Hepatocyte (in vitro differentiated cells): ENCODE measurements at places on chromosomes 5 and 9. TPM values are rescaled to one million over a fixed set of nuclear protein-coding genes. Genes with fewer than 3 reads are reported as not detected.

DNA sequence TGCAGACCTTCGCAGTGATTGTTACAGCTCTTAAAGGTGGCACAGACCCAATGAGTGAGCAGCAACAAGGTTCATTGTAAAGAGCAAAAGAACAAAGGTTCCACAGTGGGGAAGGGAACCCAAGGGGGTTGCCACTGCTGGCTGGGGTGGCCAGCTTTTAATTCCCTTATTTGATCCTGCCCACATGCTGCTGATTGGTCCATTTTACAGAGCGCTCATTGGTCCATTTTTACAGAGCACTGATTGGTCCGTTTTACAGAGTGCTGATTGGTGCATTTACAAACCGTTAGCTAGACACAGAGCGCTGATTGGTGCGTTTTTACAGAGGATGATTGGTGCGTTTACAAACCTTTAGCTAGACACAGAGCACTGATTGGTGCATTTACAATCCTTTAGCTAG lies 360.6 kb upstream of the DAB2 start:
- no peaks in the 10 kb centered on the region for H3K4me1 ChIP-seq
- no peaks in the 10 kb centered on the region for H3K36me3 ChIP-seq
- no peak overlapping the region for H3K4me3 ChIP-seq
- DNase-seq: no peak
- H3K27ac ChIP-seq: no peak overlapping the region

GRCh38 chr9:38232895-38233294 lies 159.6 kb upstream of the ALDH1B1 start:
- no peaks in the 10 kb centered on the region for H3K27me3 ChIP-seq
- no peak overlapping the region for H3K4me3 ChIP-seq
- no peaks in the 10 kb centered on the region for H3K36me3 ChIP-seq
- DNase-seq: no peak
- no peaks in the 10 kb centered on the region for H3K4me1 ChIP-seq

Gene PCDHGA7
- total RNA-seq: 0.04 and 0.10 TPM in 2 replicates

Gene GIN1
- 4.7 and 7.4 TPM in 2 replicates for total RNA-seq

Gene TMC1
- total RNA-seq: 0.20 TPM in 1 of 2 replicates, not detected in the other

- H3K4me1 ChIP-seq: peaks cover 76% of the 10 kb centered on the region
- no peak for DNase-seq
- peak overlapping the region; percentile 81 for H3K27ac ChIP-seq
- H3K36me3 ChIP-seq: no peaks in the 10 kb centered on the region
- no peaks in the 10 kb centered on the region for H3K27me3 ChIP-seq
Observed at GRCh38 chr9:14909181-14909580, 1.0 kb downstream of the FREM1 start.

- H3K27ac ChIP-seq: no peak overlapping the region
- H3K36me3 ChIP-seq: no peaks in the 10 kb centered on the region
- no peak overlapping the region for H3K4me3 ChIP-seq
- H3K27me3 ChIP-seq: peaks cover 4% of the 10 kb centered on the region
Observed at GRCh38 chr5:170372971-170373370, 16.2 kb downstream of the KCNMB1 start.

- no peak for DNase-seq
- no peak overlapping the region for H3K4me3 ChIP-seq
- H3K27me3 ChIP-seq: no peaks in the 10 kb centered on the region
Observed at GRCh38 chr5:109027983-109028607, 280.4 kb downstream of the FER start.

Gene TMEM245
- total RNA-seq: 101 and 122 TPM in 2 replicates

DNA sequence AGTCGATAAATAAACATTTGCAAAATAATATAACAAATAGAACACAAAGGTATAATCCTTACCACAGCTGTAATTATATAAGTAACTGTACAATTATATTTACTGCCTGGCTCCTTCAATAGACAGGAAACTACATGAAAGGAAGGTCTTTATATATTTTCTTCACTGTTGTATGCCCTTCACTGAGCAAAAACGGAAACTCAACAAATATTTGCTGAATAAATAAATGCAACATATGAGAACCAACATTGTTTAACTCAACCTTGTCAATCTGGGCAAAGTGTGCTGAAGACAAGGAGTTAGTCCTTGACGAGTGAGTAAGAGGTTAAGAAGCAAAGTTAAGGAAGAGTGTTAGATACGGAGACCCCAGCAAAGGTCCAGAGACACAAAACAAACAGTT lies 22.6 kb downstream of the PSMD5 start:
- no peak for DNase-seq
- no peaks in the 10 kb centered on the region for H3K4me1 ChIP-seq
- H3K36me3 ChIP-seq: no peaks in the 10 kb centered on the region
- H3K27me3 ChIP-seq: no peaks in the 10 kb centered on the region
- no peak overlapping the region for H3K4me3 ChIP-seq
- H3K27ac ChIP-seq: no peak overlapping the region

- no peaks in the 10 kb centered on the region for H3K27me3 ChIP-seq
- no peaks in the 10 kb centered on the region for H3K4me1 ChIP-seq
- DNase-seq: no peak
- H3K36me3 ChIP-seq: no peaks in the 10 kb centered on the region
Observed at GRCh38 chr5:109844148-109844547, 154.4 kb downstream of the MAN2A1 start.

Gene DCAF12
- 34.8 and 43.3 TPM in 2 replicates for total RNA-seq

DNA sequence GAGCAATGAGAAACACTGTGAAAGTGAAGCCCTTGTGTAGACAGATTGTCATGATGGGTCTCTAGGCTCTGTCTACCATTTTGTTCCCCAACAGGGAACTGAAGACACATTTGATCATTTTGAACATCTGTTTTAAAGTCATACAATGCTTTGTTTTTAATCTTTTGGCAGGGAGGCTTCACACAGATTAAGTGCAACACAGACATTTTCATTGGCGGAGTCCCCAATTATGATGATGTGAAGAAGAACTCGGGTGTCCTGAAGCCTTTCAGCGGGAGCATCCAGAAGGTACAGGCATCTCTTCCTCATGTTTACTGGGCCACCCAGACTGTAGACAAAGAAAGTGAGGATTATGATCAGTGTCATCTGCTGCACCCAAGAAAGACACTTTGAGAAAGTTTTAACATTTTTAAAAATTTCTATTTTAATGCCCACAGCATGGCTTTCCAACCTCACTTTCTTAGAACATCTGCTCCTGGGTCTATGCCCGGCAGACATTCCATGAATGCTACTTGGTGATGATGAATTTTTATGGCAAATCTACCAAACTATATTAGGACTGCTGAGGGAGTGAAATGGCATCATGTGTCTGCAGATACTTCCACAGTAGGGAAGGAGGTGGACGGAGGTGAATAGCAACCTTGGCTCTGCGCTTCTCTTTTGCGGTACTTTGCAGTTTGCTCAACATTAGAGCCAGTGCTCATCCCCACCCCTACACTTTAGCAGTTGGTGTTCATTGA lies 121.3 kb downstream of the LIFR start:
- no peaks in the 10 kb centered on the region for H3K27me3 ChIP-seq
- DNase-seq: no peak
- no peak overlapping the region for H3K4me3 ChIP-seq
- H3K27ac ChIP-seq: no peak overlapping the region
- H3K36me3 ChIP-seq: no peaks in the 10 kb centered on the region

Gene ABO
- 3.4 and 4.8 TPM in 2 replicates for total RNA-seq

DNA sequence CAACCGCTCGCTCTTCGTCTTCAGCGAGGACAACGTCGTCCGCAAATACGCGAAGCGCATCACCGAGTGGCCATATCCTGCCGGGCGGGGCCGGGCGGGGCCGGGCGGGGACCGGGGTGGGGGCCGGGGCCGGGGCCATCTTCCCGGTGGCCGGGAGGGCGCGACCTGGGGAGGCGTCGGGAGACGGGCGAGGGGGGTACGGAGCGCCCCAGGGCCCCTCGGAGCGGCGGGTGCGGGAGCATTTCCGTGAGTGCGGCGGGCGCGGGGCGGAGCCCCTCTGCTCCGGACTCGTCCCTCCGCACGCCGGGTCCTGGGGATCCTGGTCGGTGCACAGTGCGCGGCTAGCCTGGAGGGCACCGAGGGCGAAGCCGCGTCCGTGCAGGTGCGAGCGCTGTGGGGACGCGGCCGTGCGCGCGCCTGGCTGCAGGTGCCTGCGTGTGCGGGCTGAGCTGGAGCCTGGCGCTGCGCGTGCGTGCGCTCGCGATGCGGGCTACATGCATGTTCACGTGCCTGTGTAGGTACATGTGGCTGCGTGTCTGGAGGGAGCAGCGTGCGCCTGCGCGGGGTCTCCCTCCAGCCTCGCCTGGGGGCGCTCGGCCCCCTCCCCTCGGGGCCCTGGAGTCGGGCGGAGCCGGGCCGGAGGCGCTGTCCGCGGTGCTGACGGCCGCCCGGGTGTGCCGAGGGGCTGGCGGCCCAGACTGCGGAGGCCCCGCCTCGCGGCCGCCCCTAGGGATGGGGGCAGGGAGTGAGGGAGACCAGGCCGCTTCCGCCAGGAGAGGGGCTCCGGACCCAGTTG lies 762 bp downstream of the CACNA1B start:
- peaks cover 32% of the 10 kb centered on the region for H3K27me3 ChIP-seq
- peak overlapping the region; percentile 16 for H3K4me3 ChIP-seq
- H3K36me3 ChIP-seq: no peaks in the 10 kb centered on the region

DNA sequence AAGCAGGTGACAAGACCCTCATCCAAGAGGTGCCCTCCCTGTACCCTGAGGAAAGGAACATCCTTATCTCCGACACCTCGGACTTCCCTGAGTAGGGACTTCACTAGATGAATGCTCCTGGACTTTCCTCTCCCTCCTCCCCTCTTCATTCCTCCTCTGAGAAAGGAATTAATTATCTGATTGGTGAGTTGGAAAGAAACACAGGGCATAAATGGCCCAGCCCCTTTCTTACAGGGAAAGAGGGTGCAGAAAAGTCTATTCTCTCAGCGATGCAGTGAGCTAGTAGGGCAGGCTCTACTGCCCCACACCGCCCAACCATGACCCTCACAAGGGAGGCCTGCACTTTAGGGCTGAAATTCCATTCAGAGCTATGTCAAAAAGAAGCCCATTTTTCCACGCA lies 87.5 kb downstream of the TTC39B start:
- H3K4me1 ChIP-seq: peaks cover 5% of the 10 kb centered on the region
- no peaks in the 10 kb centered on the region for H3K36me3 ChIP-seq
- H3K27me3 ChIP-seq: no peaks in the 10 kb centered on the region

GRCh38 chr5:81749192-81749560 lies 1.7 kb downstream of the SSBP2 start:
- H3K27ac ChIP-seq: peak overlapping the region; percentile 66
- H3K4me3 ChIP-seq: peak overlapping the region; percentile 77
- H3K27me3 ChIP-seq: no peaks in the 10 kb centered on the region
- no peaks in the 10 kb centered on the region for H3K36me3 ChIP-seq
- peaks cover 9% of the 10 kb centered on the region for H3K4me1 ChIP-seq

DNA sequence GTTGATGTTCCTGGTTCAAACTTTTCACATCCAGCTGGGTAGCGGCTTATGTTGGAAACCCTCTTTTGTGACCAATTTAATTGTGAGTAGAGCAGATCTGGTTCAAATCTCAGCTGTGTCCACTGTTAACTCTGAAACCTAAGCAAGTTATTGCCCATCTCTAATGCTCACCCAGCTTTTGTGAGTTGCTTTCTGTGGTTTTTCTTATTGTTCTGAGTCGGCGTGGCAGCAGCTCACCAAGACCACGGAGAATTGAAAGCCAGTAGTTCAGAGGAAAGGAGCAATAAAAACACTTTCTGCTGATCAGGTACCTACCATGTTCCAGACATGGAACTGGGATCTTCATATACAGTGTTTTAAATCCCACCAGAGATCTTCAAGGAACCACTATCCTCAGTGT lies 114.4 kb downstream of the DOCK2 start:
- no peak for DNase-seq
- H3K27me3 ChIP-seq: no peaks in the 10 kb centered on the region

- peak; percentile 75 for DNase-seq
- H3K4me1 ChIP-seq: peaks cover 16% of the 10 kb centered on the region
- H3K27ac ChIP-seq: no peak overlapping the region
- H3K27me3 ChIP-seq: no peaks in the 10 kb centered on the region
- no peak overlapping the region for H3K4me3 ChIP-seq
- H3K36me3 ChIP-seq: no peaks in the 10 kb centered on the region
Observed at GRCh38 chr9:121609822-121610637, 41.4 kb upstream of the DAB2IP start.
